DMS53 (cell line): ENCODE measurements at places on chromosomes 3 and 15.

- DNase-seq = no peak
These were observed 195.2 kb downstream of the ALCAM start for GRCh38 chr3:105561876-105562275.

DNA sequence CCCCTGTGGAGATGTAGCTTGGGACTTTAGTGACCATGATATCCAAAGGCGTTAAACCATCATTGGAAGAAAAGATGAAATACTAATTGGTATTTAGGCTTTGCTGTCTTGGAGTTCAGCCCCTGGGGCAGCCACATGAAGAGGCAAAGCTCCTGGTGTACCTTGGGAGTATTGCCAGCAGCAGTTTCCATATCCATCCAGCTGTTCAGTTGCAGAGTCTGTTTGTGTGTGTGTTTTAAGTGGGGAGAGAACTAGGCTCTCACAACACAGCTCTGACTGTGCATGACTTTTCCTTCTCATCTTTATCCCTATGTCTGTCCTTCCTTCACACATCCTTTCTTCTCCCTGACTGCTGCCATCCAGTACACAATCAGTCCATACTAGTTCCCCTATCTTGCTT is 98.9 kb downstream of the CDIN1 start:
- DNase-seq = no peak

DNA sequence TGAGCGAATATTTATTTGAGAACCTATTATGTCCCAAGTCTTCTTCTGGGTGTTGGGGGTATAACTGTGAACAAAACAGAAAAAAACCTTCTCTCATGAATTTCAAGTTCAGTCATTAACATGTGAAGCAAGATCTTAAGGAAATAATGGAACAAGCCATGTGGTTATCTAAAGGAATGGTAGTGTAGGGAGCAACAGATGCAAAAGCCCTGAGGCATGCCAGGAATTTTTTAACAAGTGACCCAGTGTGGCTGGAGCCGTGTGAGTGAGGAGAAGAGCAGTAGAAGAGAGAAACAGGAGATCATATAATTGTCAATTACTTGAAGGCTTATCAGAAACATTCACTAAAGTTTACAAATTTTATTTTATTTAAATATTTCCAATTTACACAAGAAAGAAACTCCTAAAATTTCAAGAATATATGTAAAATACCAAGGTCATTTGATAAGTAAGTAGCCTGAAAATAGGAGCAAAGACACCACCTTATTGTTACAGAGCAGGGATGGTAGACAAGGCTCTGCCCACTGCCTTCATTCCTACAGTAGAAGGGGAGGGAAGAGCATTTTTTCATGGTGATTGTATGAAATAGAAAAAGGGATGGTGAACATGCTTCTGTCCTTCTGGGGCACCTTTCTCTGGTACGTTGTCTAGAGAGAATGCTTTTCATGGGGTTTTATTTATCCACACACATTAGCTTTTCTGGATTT is 345.1 kb downstream of the PLOD2 start:
- DNase-seq = no peak

GRCh38 chr3:107367353-107367752 is 9.9 kb upstream of the CCDC54 start:
- peak; percentile 29 for DNase-seq

DNA sequence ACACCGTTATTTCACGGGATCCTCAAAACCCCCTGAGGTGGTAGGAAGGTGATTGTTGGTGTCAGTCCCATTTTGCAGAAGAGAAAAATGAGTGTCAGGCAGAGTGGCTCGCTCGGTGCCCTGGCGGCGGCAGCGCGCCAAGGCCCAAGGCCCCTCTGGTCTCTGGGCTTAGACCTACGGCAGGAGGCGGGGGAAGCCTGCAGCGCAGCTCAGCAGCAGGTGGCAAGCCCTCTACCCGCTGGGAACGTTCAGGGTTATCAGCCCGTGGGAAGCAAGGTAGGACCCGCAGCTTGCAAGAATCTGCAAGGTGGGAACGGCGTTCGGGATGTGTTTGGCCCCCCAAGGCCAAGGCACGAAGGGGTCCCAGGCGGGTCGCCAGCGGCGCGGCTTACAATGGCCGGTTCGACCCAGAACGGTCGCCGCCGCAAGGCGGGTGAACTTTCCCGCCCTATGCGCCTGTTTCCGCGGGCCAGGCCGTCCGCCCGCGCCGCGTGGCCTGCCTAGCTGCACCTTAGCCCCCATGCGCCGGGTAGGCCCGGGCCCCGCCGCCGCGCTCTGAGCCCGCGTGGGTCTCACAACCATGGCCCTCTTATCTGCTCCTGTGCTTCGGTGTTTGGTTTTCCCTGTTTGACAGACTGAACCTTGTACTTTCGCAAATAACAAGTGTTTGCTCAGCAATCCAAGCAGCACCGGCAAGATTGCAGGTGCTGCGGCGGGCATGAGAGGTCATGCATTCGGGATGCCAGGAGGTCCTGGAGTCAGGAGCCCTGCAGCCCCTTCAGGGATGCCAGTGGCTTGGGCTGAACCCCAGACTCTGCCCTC is 39.7 kb downstream of the CCNL1 start:
- DNase-seq = peak; percentile 93

DNA sequence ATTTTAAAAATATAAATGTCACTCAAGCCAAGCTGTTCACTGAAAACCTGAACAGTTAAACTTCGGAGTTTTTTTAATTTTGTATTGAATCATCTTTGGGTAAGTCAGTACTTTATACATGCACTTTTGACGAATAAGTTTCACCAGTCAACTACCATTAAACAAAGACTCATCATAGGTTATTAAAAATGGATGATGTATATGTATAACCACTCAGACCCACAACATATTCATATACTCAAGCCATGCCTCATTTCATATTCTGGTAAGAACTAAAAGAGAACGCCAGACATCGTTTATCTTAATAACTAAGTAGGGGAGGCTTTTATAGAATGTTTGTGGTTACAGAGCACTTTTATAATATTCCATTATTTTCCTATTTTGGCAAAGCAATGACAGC is 18.3 kb downstream of the MSL2 start:
- no peak for DNase-seq

DNA sequence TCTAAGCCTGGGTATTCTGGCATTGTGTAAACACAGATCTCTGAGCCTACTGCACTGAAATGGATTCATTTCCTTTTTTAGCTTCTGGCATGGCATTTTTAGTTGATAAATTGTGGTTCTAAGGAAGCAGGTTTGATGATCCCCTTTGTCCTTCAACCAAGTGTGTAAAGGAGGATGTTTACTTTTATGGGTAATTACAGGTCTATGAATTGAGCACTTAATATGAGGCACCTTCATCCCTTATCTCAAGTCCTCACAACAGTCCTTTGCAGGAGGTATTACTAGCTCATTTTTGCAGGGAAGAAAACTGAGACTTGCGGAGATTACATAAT is 30.8 kb upstream of the ZBTB38 start:
- DNase-seq = peak; percentile 72

GRCh38 chr3:185188816-185189215 is 36.0 kb upstream of the C3orf70 start:
- peak; percentile 23 for DNase-seq

GRCh38 chr3:150391161-150391560 is 16.9 kb upstream of the TSC22D2 start:
- DNase-seq = no peak

DNA sequence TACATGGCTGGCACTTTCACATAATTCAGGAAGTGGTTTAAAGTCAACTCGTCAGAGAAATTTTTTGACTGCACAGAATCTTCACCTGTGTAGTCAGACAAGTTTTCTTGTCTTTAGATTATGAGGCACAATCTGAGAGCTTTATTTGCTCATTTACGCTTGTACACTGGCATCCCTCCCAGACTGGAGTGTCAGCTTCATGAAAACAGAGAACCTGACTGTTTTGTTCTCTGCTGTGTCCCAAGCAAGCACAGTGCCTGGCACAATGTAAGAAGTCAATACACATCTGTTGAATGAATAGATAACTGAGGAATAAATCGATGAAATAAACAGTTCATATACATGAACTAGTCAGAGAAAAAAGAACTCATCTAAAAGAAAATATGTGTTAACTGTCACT is 846.1 kb upstream of the CFAP20DC start:
- DNase-seq = no peak

GRCh38 chr3:139317215-139317614 is 26.6 kb upstream of the MRPS22 start:
- DNase-seq = no peak

DNA sequence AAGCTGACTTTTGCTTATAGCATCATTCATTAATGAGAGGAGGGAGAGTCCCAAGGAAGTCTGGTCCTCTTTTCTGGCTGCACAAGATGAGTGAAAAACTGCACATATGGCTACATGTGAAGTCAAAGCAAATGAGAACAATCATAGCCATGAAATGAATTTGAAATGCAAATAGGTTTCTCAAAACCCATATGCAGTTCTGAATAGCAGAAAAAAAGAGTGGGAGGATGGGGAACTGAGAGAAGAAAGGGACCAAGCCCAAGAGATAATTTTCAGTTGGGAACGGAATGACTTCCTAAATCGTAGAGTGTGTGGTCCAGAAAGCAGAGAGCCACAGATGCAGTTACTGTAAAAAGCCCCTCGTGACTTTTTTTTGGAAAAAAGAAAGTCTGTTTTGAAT is 66.3 kb downstream of the GTPBP8 start:
- no peak for DNase-seq
